ENCODE measurements at places on chromosomes 4 and X.

DNA sequence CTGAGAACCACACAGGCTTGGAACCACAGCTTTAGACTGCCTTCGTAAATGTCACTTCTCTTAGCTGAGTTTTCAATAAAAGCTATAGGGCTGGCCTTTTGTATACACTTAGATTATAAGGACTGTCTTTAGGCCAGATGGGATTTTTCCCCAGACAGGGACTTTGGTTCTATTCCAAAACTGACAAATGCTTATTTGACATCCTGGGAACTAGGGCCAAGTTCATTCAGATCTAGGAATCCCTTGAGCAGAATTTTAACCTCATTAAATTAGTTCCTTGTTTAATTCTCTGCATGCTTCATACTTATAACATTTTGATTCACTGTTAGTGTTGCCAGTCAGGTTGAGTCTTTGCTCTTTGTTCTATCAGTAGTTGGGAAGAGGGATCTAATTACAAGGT, 23.1 kb downstream of the ZRSR2 start:
- DNase-seq: no peak

DNA sequence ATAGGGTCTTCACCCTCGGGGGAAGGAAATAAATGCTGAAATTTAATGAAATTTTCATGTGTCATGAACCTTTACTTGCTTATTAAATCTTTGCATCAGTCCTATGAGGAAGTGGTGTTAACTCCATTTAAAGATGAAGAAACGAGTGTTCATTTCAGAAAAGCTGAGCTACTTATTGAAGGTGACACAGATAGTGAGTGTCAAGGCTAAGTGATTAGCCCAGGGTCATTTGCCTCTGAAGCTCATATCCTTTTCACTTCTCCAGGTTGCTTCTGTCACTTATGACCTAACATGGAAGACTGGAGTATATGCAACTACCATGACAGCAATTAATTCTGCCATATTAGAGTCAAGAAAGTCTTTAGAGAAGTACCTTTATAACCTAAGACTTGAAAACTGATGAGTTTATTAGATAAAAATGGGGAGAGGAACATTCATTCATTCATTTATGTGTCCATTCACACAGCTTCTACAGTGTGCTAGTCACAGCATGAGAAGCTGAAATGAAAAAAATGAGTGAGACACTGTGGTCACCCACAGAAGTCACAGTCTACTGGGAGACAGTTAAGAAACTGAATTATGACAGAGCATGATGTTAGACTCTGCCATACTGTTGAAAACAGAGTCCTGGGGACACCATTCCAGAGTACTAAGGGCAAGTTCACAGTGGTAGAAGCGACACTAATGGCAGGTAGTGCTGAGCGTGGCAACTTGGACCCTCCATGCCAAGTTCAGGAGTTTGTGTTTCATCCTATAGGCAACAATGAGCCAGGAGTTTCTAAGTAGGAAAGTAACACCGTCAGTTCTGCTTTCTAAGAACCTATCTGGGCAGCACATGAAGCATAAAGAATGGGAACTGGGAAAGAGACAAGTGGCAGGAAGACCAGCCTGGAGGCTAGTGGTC, 21.3 kb downstream of the ALPK1 start:
- no peak for DNase-seq

DNA sequence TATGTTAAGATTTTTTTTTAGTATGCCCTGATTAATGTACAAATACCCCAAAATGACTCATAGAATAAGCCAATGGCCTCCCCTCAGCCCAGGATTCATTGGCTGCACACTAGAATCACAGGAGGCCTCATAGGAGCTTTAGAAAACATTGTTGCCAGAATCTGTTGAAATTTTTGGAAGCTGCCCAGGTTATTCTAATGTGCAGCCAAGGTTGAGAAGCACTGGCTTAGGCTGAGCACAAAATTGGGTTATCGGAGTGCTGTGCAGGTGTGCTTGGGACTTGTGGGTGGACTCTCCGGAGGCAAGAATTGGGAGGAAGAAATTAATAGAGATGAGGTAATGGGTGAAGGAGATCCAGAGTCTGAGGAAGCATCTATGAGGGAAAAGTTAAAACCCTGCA, 41.3 kb upstream of the VCX start:
- no peak for DNase-seq

GRCh38 chr4:6262847-6263487, 6.7 kb upstream of the WFS1 start:
- no peak for DNase-seq
